ENCODE measurements at places on chromosomes 2 and 18.

DNA sequence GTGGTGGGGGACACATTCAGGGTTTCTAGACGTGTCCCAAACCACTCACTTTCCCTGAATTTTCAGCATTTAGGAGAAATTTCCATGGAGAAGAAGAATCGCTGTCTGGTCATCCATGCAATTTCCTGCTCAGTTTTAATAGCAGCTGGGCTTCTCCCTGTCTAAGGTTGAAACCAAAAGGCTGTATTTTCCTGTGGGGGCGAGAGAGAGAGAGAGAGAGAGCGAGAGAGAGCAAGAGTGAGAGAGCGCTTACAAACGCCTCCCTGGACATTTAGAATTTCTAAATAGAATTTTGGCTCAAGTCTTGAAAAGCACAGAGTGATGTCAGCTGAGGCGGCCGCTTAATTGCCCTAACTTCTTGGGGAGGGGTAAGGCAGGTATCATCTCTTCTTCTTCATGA, 110.8 kb downstream of the SETBP1 start:
- DNase-seq = no peak

DNA sequence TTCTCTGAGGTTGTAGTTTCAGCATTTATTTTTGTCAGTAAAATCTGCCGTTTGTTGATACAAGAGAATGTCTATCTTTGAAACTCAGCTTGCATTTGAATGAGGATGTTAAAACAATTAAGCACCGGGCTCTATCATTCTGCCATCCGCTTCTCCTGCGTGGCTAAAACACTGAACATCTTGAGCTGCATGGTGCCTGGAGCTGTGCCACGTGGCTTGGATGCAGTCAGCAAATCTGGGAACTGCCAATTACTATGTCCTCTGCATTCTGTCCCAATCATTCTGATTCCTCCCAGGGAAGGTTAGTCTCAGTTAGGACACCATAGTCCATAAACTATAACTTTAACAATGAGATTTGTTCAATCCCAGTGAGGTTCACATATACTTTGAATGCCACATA, 598.4 kb downstream of the FBXO15 start:
- DNase-seq = no peak

DNA sequence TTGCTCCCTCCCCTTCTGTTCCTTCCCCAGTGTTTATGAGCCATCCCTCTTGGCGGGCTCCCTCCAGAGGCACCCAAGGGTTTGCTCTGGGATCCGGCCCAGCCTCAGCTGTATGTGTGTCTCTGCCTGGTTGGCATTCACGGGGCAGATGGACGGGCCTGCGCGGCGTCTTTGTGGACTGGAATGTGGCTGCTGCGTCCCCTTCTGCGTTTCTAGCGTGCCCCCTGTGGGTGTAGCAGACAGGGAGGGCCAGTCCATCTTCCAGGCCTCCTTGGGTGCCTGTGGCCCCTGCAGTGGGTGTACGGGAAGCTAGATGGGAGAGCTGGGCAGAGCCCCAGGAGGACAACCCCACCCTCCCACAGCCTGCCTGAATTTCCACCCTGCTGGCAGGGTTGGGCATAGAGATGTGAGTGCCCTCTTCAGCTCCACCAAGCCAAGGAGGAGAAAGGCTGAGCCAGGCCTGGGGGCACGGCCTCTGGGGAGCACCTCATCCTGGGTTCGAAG, 15.7 kb downstream of the GPC1 start:
- DNase-seq = no peak

GRCh38 chr2:171346723-171347557, 86.8 kb downstream of the METTL8 start:
- DNase-seq = no peak

- DNase-seq = no peak
Observed at GRCh38 chr2:219823574-219823973, 196.1 kb downstream of the SLC4A3 start.

GRCh38 chr2:67524213-67524612, 127.1 kb downstream of the ETAA1 start:
- DNase-seq = no peak

DNA sequence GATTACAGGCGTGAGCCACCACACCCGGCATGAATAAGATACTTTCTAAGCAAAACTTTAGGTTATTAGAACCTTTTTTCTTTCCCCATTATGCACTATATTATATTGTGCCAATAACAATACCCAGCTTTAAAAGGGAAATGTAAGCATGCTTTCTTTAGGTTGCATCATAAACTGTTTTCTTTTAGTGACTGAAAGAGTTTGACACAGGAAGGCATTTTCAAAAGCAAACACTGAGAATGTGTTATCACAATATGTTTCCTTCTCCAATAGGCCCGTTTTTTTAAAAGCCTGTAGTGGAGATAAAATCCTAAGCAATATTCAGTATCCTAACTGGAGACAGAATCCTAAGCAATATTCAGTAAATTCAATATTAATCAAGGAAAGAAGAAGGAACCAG, 16.7 kb upstream of the EPB41L5 start:
- no peak for DNase-seq

DNA sequence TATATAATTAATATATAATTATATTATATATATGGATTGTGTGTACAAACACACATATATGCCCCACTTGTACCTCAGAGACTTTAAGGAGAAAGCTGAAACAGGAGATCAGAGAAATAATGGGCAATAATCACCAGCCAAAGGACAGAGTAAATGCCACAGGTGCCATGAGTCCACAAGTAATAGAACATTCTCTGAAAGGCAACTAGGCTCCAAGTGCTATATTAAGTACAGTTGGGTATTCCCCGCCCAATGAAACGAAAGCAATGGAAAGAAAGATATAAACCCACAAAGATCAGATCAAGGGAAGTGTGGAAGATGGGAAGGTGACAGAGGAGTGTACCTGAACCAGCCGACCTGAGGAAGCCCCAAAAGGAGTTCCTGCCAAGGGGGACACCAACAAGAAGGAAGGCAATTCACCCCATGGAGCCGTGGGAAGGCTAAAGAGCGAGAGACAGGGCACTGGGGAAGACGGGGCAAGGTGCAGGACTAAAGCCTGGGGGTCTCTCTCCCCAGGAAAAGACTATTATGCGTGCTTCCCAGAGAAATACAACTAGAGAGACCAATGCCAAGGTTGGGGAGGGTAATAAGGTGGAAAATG, 19.0 kb downstream of the DYM start:
- DNase-seq = no peak

- DNase-seq = no peak
Observed at GRCh38 chr2:42924418-42924886, 132.1 kb upstream of the HAAO start.

GRCh38 chr2:107108556-107108955, 222.6 kb upstream of the ST6GAL2 start:
- no peak for DNase-seq

DNA sequence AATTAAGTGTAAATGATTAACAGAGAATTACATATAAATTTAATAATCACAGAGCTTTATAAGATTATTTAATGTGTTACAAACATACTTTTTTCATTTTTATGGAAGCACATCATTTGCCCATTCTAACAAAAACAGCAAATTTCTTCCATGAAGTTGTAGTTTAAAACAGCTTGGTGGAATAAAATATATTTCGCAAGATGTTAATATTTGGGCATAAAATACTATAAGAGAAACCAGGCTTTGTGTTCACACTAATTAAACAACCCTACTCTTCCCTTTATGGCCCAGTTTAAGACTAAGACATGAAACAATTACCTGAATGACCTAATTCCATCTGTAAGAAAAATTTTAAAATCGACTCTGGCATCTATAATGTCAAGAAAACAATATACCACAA, 69.4 kb downstream of the LNPK start:
- DNase-seq = no peak

DNA sequence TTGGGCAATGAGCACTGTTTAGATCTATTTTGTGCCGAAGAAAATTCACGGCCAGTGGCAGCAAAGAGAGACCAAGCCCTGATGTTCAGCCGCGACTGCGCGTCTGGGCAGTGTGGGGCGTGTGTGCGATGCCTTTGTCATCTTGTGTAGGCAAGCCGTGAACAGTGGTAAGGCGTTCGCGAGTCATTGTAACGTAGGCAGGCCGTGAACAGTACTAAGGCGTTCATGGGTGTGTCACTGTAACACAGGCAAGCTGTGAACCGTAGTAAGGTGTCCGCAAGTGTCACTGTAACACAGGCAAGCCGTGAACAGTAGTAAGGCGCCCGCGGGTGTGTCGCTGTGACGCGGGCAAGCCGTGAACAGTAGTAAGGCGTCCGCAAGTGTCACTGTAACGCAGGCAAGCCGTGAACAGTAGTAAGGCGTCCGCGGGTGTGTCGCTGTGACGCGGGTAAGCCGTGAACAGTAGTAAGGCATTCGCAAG, 99.9 kb downstream of the NFATC1 start:
- no peak for DNase-seq

GRCh38 chr2:189466656-189467055, 25.4 kb downstream of the WDR75 start:
- no peak for DNase-seq

DNA sequence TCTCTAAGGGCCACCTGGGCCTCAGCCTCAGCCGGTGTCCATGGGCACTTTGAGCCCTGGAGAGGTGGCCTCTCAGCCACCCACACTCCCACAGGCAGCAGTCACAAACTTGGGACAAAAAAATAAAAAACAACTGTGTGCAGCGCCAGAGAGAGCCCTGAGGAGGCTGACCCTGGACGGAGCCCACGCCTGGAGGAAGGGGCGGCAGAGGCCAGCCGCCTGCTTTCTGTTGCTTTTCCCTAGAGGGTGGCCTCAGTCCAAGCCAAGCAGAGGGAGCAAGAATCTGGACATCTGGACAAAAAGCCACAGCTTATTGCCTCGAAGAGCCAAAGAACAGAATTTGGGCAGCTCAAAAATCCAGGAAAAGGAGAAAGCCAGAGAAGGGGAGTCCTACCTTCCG, 43.3 kb upstream of the LDLRAD4 start:
- no peak for DNase-seq

- DNase-seq = no peak
Observed at GRCh38 chr2:108829578-108830310, 43.2 kb downstream of the CCDC138 start.

- no peak for DNase-seq
Observed at GRCh38 chr2:141301551-141301950, 829.3 kb downstream of the LRP1B start.

DNA sequence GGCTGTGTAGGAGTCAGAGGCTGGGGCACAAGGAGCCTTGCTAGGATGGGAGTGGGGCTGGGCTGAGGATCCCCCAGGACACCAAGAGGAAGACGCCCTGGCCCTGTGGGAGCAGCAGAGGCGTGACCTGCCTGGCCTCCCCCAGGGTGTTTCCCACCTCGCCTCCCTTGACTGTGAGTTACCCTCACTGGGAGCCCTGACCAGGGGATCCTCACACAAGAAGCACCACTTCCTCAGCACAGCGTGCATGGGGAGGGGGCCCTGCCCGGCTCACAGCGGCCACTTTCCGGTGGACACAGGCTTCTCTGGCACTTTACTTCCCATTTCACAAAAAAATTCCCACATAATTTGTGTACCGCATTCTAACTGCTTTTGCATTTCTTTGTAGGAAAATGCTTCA, 187.7 kb downstream of the EIPR1 start:
- DNase-seq = no peak

DNA sequence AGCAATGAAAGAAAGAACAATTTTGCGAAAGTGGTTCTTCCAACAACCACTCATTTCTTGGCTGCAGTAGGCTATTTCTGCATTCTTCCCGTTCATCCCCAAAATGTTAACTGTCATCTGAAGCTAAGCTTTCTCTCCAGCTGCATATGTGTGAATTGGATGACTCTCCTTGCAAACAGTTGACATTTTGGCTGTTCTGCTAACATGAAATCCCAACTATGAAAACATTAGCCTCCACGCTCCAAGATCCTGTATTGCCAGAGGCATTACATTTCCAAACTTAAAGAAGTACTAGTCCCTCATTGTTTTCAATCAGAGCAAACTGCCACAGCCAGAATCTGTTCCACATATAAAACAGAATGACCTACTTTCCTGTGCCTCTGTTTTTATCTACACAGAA, 88.5 kb downstream of the TGIF1 start:
- DNase-seq = no peak

DNA sequence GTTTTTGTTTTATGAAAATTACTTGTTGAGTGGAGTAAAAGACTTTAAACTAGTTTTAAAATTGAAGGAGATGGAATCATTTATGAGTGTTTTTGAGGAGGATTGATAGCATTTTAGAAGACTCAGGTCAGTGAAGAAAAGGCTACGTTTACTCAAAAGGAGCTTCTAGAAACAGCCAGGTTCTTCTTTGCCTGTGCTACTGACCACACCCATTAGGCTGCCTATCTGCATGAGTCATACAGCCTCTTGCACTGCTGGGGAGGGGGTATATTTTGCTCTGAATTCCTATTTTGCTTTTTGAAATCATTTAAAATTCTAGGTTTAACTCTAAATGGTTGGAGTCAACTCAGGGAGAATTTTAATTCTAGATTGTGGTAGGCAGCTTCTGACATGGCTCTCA, 22.3 kb downstream of the EFEMP1 start:
- no peak for DNase-seq

DNA sequence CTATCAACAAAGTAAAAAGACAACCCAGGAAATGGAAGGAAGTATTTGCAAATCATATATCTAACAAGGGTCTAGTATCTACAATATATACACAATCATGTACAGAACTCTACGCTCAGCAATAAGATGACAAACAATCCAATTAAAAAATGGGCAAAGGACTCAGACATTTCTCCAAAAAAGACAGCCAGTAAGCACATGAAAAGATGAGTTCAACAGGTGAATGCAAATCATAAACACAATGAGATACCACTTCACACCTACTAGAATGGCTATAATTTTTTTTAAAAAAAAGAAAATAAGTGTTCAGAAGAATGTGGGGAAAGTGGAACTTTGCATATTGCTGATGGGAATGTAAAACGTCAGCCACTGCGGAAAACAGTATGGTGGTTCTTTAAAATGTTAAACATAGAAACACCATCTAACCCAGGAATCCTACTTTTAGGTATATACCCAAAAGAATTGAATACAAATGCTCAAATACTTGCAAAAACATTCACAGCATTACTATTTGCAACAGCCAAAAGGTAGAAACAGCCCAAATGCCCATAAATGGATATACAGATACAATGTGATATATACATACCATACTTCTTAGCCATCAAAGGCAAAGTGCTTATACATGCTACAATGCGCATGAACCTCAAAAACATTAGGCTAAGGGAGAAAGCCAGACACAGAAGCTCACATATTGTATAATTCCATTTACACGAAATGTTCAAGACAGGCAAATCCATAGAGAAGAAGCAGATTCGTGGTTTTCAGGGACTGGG, 121.2 kb downstream of the CABYR start:
- no peak for DNase-seq

DNA sequence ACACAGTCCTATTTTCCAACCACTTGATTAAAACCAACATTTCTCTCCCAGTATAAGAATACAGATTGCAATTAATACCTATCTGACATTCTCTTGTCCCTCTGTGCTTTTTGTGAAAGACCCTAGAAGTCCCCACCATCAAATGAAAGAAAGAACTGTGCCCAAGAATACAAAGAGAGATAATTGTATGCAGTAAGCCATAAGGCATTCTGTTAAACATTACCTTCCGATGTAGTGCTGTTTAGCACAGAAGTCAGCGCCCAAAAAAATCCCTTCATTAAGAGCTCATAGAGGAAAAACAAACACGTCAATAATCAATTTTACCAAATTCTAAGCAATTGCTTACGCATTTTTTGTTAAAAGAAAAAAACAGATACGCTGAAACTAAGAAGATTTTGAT, 41.1 kb downstream of the ZNF516 start:
- DNase-seq = no peak

- DNase-seq = no peak
Observed at GRCh38 chr2:143607231-143608062, 478.2 kb downstream of the ARHGAP15 start.

Measured in effector CD4-positive, alpha-beta T cell (primary cell).